ENCODE measurements at places on chromosomes 13 and 19. TPM values are rescaled to one million over a fixed set of nuclear protein-coding genes. Genes with fewer than 3 reads are reported as not detected.

DNA sequence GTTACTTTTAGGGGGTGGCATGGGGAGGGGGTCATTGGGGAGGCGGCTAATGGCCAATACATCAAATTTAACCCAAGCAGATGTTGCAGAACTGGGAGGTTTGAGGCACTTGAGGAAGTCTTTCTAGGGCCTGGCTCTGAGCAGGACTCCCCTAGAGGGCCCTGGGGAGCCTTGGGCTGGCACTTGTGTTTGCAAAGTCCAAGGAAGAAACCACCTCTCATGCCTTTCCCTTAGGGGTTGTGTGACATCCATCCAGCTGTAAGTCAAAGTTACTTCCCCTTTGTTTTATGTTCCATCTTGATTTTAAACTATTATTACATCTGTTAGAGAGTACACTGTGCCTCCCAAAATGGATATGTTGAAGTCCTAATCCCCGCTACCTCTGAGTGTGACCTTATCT is 159.9 kb downstream of the KATNAL1 start:
- DNase-seq: no peak

DNA sequence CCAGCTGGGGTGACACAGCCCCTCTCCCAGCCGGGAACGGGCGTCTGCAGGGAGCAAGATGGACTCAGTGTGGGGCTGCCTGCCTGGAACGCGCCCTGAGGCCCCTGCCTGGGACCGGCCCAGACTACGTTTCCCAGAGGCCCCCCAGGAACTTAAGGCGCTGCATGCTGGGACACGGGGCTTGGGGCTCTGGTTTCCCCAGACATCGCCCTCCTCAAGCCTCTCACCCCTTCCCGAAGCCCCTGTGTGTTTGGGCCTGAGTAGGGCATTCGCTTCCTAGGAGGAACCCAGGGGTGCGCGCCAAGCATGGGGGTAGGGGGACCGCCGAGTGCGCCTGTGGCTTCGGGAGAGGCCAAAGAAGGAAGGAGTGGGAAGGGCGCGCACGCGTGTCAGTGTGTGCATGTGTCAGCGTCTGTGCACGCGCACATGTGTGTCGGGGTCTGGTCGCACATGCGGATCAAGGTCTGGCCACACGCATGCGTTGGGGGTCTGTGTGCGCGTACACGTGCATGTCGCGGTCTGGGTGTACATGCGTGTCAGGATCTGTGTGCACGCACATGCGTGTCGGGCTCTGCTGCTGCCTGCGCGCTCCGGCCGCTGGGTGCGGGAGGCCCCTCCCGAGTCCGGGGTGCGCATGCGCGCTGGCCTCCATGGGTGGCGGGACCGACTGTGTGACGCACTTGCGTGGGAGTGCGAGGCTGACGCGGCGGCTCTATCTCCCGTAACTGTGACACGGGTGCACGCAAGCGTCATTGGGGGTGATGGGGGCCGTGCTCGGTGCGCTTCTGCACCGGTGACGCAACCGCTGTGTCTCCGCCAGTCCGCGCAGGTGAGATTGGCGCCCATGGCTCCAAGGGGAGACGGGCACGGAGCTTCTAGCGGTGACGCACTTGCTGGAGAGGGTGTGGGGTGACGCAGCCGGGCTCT is 16.2 kb downstream of the ZNF331 start:
- DNase-seq: peak; percentile 68

The FREM2 gene
- polyA plus RNA-seq: 52.7 TPM

GRCh38 chr19:18340190-18340989 is at the start of gene PGPEP1:
PGPEP1 (plus strand) TSS chr19:18340598; CDS start chr19:18340682, 84 bp downstream.
- DNase-seq: peak; percentile 52

The IL4I1 gene
- polyA plus RNA-seq: 2.7 TPM

- DNase-seq: no peak
These were observed 69.5 kb upstream of the ANKRD10 start for GRCh38 chr13:110984381-110984780.

The MAB21L1 gene
- 0.07 TPM for polyA plus RNA-seq

DNA sequence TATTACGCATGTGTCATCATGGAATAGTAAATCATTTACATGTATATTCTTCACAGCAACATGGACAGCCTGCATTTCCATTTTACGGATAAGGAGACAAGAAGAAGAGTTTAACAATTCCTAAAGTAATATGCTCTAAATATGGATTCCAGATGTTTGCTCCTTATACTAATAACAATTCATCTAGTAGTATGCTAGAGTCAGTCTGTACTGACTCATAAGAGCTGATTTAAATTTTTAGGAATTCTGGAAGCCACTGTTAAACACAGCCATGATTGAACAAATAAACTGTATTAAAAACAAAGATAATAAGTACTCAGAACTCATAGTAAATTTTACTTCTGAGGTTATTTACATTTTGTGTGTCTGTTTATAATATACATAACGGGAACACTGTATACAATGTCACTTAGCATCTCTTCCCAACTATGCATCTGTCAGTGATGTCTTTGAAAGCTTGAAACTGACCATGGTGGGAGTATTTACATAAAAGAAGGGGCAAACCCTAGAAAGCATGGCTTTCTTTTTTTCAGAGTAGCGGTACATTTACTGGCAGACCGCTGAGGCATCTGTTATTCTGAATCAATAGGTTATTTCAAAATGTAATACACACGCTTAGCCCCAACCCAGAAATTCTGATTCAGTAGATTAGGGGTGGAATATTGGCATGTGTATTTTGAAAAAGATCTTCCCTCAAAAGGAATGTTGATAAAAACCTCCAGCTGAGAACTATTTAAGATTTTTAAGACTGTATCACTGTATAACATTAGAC is 12.9 kb downstream of the ZC3H13 start:
- no peak for DNase-seq

GRCh38 chr19:6333439-6333838 is at the start of gene ACER1:
ACER1 (minus strand) TSS chr19:6333612; CDS start chr19:6333551, 61 bp downstream.
- DNase-seq: no peak

GRCh38 chr13:73368608-73369007 is 309.8 kb downstream of the KLF5 start:
- DNase-seq: no peak

The OR4F17 gene
- 0.23 TPM for polyA plus RNA-seq

DNA sequence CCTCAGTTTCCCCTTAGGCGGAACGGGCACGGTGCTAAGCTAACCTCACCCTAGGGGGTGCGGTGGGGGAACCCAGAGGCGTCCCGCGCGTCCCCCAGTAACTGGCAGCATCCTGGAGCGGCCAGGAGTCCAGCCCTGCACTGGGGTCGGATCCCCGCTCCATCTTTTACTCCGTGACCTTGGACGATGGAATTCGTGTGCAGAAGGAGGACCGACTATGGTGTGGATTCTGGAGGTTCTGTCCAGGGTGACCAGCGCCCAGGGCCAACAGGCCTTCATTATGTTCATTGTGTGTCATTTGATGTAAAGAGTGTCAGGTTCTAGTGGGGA is 630 bp downstream of the SPPL2B start:
- DNase-seq: no peak

The CLDN10 gene
- polyA plus RNA-seq: 89.3 TPM

The NCR1 gene
- 0.37 TPM for polyA plus RNA-seq

The NCLN gene
- polyA plus RNA-seq: 38.7 TPM

The AMH gene
- polyA plus RNA-seq: 3.2 TPM

DNA sequence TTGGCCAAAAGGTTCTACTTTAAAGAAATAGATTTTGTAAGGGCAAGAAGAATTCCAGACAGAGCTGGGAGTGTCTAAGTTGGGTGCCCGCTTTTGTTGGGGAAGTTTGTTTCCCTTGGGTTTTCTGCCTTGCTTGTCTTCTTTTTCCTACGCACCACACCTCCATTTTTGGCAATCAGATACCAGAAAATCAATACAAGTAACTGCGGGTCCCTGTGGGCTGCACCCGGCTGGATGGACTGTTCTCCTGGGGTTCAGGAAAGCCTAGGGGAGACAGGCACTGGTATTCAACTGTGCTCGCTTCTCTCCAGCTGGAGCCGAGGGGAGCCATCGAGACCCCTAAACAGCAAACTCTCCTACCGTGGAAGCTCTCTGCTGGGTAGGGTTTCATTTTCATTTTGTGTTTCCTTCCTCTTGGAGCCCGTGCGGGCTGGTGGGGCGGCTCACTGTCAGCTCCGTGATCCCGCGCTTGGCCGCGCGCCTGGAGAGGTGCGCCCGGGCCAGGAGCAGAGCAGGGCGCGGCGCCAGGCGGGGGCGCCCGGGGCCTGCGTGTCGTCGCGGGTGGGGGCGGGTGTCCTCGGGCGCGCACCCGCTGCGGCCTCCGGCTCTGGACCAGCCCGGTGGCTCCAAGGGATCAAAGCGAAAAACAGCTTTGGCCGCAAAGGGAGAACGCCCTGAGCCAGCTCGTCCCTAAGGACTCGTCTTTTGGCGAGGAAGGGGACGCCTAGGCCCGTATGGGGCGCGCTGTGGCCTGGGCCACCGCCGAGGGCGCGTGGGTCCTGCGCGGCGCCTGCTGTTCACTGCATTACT is 347.2 kb downstream of the ZNF536 start:
- DNase-seq: peak; percentile 61

All from left kidney (tissue), 8 donors.